DMS 273 treated with DMSO at 0.1 percent for 48 hours (cell line): ENCODE measurements at places on chromosomes 7 and 10.

- no peak for DNase-seq
Measured at GRCh38 chr10:44947371-44948152, 12.0 kb upstream of the RASSF4 start.

GRCh38 chr7:157572622-157573021 is 235.8 kb downstream of the DNAJB6 start:
- no peak for DNase-seq

GRCh38 chr10:84196083-84196482 is 1.7 kb downstream of the CDHR1 start:
- DNase-seq: peak; percentile 3

- no peak for DNase-seq
Measured at GRCh38 chr10:86255405-86256251, 111.0 kb downstream of the GRID1 start.

DNA sequence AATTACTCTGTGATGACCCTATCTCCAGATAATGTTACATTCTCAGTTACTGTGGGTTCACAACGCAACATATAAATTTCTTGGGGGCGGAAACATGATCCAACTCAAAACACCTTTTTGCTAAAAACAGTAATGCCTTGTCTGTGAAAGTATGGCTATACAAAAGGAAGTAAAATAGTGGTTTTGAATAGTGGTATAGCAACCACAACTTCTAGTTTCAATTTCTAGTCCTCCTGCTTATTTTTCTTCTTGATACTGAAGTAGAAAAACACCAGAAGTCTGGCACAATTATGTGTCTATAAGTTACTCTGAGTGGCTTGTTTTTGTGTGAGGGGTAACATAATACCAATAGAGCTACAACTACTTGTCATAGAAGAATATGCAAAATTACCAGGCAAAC is 21.5 kb upstream of the ZNF800 start:
- DNase-seq: no peak

DNA sequence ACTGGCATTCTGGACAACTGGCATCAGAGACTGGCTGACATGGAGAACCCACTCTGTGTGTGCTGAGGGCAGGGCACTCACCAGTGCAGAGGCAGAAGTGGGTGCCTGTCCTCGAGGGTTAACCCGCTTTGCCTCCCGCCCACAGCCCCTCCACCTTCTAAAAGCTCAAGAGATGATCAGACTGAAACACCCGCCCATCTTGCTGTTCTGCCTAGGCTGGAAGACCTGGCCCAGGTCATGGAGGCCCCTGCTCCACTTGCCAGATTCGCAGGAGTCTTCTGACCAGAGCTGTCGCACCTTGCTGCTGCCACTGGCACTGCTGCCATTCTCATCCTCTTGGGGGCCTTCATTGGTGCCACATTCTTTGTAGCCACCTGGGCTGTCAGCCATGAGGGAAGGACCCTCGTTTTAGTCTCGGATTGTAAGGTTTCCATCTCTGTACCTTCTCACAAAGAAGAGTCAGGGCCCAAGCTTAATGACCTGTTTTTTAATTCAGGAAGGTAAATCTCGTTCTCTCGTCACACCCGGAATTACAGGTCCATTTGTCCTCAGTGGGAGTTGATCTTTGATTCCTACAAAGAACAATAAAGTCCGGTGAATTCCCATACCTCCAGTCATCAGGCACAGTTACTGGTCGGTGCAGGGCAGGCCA is 1.9 kb downstream of the CYREN start:
- no peak for DNase-seq

- DNase-seq: no peak
Measured at GRCh38 chr7:157412021-157412443, 75.2 kb downstream of the DNAJB6 start.

- no peak for DNase-seq
Measured at GRCh38 chr7:2126621-2127020, 106.1 kb downstream of the MAD1L1 start.

DNA sequence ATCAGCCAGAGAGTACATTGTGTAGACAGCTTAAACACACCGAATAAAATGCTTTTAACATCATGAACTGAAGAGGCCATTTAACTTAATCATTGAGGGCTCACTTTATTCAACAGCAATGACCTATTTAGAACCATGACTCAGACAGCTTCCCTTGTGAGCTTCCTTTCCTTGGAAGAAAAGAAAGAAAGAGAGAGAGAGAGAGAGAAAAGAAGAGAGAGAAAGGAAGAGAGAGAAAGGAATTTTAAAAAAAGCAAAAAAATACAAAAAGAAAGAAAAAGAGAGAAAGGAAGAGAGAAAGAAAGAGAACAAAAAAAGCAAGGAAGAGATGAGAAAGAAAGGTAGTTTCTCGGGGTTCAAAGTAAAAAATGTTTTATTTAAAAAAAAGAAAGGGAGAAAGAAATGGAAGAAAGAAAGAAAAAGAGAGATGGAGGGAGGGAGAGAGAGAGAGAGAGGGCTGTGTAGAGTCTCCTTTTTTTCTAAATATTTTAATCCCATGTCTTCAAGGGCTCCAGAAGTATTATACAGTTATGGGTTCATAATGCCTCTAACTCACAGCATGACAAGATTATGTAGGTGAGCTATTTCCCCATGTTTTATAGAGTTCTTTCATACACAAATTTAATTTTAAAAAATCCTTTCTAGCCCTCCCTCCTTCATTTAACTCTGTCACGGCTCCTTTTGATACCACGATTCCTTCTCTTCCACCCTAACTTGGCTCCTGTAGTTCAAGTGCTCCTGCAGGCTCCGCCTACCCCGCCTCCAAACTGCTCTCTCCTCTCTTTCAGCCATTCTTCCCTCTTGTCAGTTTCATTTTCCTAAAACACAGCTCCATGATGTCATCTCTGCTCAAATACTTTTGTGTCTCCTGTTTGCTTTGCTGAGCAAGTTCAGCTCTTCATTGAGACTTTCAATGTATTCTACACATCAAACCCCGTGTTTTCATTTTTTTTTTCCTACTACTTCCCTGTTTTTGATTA is 85.5 kb downstream of the PRTFDC1 start:
- DNase-seq: no peak

DNA sequence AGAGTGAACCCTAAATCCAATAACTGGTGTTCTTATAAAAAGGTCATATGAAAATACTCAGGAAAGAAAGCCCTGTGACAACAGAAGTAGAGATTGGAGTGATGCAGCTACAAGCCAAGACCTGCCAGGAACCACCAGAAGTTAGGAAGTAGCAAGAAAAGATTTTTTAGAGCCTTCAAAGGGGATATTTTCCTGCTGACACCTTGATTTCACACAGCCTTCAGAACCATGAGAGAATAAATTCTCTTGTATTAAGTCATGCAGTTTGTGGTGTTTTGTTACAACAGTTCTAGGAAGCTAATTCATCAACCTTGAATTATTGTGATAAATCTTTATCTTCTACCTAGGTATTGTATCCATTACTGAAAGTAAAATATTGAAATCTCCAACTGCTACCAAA is 81.0 kb downstream of the HYCC1 start:
- no peak for DNase-seq

GRCh38 chr7:66957595-66958290 is 36.7 kb downstream of the TMEM248 start:
- DNase-seq: no peak

DNA sequence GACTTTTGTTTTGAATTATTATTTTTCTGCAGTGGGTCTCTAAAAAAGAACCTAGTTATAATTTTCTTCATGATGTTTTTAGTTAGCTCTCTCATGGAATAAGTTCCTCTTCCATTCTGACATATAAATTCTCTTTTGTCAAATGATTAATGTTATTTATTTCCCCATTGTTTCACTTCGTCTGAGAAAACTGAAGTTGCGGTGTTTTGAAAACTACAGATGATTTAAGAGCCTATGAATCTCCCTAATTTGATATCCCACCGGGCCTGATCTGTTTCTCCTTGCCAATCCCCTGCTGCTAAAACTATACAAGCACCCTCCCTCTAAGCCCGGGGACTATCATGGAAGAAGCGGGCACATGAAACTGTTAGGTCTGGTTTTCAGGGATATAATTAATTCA is 41.4 kb downstream of the HTR7 start:
- DNase-seq: no peak

- DNase-seq: no peak
Measured at GRCh38 chr10:514137-514671, 175.3 kb downstream of the DIP2C start.

- no peak for DNase-seq
Measured at GRCh38 chr7:151697942-151698341, 178.2 kb upstream of the RHEB start.

- peak; percentile 22 for DNase-seq
Measured at GRCh38 chr7:45917658-45918057, 3.4 kb downstream of the IGFBP3 start.

DNA sequence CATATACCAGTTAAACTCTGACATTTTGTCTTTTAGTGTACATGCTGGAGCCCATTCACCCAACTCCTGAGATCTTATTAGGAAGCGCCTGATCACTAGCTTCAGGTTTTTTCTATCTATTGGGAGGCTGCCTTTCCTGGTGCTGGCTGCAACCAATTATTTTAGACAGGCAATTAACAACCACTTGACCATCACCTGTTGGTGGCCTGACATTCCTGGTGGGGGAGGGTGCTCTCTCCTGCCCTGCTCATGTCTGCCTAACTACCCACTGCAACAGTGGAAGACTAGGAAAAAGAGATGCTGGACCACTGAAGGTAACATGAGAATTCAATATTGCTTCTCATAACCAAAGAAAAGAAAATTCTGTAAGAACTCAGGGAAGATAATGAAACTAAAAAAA is 190.3 kb upstream of the GRM3 start:
- no peak for DNase-seq

GRCh38 chr7:84336303-84336702 is 141.7 kb upstream of the SEMA3A start:
- peak; percentile 41 for DNase-seq

- DNase-seq: no peak
Measured at GRCh38 chr7:88851220-88851619, 55.7 kb upstream of the TEX47 start.
